ENCODE measurements at places on chromosomes 11 and 22.

DNA sequence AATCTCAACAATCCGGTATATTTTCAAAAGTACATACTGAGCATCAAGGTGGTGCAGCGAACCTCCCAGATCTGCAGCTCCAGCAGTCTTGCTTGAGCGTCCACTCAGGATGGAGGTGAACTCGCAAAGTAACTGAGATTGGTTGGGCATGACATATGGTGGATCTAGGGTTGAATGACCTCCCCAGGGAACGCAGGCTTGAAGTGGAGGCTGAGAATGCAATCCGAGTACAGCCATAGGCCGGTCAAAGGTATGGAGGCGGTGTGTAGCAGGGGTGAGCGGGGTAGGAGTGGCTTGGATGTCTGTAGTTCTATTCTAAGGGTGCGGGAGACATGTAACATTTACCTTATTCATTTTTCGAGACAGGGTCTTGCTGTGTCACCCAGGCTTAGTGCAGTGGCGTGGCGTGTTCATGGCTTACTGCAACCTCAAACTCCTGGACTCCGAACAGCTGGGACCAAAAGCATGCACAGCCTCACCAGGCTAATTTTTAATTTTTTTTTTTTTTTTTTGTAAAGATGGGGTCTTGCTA is 631 bp upstream of the C22orf39 start:
- peak; percentile 53 for DNase-seq

GRCh38 chr11:126963603-126964363 is 36.8 kb downstream of the KIRREL3 start:
- no peak for DNase-seq

DNA sequence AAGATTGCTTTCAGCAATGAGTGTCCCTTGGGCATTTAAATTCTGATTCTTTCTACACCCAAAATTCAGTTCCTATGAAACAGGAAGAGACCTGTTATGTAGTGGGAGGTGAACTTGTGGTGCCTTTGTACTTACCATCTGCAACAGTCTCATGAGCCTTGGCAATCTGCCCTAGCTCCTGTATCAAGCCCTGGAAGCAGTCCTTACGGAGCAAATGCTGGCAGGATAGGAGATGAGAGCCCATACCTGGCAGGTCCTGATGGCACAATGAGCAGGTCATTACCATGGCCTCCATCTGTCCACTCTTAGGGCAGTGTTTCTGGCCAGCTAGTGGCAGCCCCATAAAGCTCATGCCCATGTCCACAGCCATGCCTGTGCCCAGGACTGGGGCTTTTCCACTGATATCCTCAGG is 10.8 kb downstream of the TRIM66 start:
- no peak for DNase-seq

GRCh38 chr11:110473706-110474105 is 44.0 kb downstream of the FDX1 start:
- DNase-seq, result no peak

GRCh38 chr22:21571679-21572078 is 4.2 kb downstream of the UBE2L3 start:
- DNase-seq, result no peak

- no peak for DNase-seq
Measured at GRCh38 chr11:2309251-2310072, 7.6 kb downstream of the TSPAN32 start.

GRCh38 chr22:19631899-19632667 is 82.2 kb upstream of the SEPTIN5 start:
- no peak for DNase-seq

- no peak for DNase-seq
Measured at GRCh38 chr11:127531167-127531566, 530.6 kb upstream of the KIRREL3 start.

GRCh38 chr22:29912605-29913398 is 29.8 kb downstream of the MTMR3 start:
- DNase-seq, result no peak

DNA sequence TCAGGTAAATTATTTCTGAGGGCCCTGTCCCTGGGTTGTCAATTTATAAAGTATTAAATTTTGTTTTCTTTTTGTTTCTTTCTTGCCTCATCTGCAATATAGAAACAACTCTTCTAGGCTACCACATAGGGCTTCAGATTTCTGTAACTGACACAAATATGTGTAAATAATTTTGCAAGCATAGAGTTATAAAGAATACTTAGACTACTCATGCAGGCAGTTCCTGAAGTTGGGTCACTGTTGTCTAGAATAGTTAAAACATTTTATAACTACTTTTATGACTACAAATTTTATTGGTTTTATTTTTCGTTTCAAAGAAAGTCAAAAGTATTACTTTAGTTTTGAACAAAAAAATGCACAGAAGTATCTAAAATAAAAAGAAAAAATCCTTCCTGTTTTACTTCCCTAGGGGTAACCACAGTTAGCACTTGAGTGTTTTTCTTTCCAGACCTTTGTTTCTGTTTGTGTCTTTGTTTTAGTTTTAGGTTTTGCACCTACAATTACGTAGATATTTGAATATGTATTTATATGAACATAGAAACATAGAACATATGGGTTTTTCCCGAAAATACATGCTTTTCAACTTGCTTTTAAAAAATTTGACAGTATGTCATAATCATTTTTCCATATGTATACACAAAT is 12.4 kb upstream of the TMEM123 start:
- no peak for DNase-seq

GRCh38 chr11:70059971-70060370 is 18.1 kb upstream of the ANO1 start:
- DNase-seq, result no peak

DNA sequence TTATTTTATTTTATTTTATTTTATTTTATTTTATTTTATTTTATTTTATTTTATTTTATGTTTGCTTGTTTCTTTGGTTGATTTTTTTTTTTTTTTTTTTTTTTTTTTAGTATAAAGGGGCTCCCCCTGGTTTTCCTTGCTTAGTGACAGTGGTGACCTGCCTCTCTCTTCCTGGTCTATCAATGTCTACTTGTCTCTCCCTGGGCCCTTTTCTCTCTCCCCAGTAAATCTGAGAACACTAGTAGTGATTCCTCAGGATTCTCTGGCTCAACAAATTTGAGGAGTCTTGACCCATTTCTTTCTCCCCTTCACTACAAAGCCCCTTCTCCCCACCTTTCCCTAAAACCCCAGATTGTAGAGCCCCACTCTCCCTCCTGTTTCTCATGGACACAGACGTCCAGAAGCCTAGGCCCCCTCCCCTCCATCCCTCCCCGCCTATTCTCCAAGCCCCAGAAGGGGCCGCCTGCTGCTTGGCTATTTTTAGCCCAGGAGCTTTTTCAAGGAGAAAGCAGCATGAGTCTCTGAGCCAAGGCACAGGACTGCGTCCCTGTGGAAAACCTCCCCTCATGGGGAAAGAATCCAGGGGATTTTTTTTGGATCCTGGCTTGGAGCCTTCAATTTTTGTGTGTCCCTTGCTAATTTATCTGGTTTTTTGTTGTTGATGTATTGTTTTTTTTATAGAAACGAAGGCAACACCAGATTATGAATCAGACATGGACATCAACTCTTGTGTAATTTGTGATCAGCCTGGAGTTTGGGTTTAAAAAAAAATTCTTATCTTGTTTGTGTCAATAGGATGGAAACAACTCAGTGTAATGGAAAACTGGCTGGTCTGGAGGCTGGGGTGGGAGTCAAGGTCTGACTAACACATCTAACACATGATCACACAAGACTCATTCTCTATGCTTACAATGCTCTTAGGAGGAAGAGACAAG is 17.5 kb upstream of the ACCSL start:
- no peak for DNase-seq

DNA sequence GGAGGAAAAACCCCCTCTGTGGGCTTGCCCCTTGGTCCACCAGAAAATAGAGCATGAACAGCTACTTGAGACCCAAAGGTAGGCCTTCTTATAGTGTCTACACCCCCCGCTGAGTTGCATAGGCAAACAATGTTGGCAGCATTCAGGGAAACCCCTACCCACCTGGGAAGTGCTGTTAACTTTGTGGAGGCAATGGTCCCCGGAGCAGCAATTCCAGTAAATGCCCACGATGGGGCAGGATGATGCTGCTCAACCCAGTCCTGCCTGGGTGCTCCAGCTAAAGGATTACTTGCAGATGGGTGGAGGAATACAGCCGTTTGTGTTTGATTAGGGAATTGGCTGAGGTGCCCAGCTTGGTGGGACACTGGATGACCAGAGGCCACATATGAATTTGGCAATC is 381.3 kb upstream of the ANO5 start:
- no peak for DNase-seq

DNA sequence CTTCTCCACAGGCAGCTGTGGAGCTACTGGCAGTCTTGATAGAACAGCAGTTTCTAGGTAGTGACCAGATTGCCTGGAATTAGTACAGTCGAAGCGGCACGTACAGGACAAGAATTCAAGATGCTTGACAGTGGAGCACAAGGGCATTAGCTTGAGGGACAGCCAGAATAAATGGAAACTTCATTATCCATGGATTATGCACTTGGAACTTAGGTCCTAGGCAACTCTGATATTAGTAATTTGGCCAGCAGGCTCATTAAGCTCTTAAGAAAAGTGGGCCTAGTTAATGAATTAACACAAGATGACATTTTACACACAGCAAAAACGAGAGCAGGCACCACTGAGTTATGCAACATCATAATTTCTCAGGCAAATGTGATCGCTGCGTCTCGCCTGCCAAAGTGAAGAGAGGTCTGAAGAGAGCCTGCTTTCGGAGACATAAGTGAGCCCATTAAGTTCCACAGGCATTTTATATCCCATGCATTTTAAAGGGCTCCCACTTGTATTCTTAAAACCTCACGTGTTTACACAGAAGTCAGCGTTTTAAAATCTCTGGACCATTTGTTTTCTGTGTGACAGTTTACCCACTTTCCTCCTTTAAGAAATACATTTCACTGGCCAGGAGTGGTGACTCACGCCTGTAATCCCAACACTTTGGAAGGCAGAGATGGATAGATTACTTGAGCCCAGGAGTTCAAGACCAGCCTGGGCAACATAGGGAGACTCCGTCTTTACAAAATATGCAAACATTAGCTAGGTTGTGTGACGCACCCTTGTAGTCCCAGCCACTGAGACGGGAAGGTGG is 66.2 kb downstream of the COMMD9 start:
- no peak for DNase-seq

DNA sequence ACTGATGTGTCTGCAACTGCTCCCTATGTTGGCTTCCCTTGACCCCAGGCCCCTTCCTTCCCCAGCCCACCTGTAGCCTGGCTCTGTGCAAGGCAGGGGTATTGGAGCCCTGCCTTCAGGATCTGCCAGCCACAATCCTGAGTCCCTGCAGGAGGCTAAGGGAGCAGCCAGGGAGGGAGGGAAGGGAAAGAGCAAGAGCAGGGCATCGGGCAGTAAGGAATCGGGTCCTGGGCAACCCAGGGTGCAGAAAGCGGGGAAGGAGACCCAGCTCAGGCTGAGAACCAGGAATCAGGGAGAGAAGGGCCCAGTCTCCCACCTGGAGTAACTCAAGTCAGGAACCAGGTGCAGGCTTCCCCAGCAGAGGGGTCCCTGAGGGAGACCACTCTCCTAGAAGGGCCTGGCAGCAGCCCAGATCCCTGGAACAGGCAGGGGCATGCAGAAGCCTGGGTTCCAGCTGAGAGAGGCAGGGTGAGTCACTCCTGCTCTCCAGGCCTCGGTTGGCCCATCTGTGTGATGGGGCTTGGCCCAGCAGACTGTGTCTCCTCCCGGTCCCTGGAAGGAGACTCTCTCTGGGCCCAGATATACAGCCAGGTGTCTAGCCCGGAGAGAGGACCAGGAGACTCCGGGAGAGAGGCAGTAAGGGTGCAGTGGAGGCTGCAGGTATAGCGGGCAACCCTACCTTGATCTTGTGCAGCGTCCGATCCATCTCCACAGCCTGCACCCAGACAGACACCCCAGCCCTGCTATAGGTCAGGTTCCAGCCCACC is 13.4 kb downstream of the STARD10 start:
- DNase-seq, result no peak

DNA sequence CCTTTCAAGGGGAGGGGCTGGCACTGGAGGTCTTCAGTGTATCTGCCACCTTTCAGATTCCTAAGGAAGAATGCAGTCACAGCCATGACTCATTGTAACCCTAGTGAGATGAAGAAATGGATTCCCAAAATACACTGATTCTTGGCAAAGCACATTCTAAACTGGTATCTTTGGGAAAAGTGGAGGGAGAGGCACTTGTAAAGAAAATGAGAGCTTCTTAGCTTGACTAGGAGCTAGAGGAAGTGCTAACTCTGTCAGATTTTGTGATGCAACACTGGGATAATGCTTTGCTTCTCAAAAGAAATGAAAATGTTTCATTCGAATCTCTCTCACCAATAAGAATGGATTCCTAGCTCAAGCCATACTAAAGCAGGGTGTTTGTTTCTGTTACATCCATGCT is 14.3 kb downstream of the NRIP3 start:
- DNase-seq, result no peak

- DNase-seq, result no peak
Measured at GRCh38 chr22:20084547-20085413, 4.7 kb downstream of the DGCR8 start.

GRCh38 chr22:19149991-19150390 is at the start of gene GSC2:
Gene GSC2 (minus strand): TSS chr22:19150292. CDS start chr22:19150283, 9 bp downstream.
- no peak for DNase-seq

- DNase-seq, result no peak
Measured at GRCh38 chr11:107619926-107620325, 29.0 kb downstream of the ELMOD1 start.

GRCh38 chr11:123527526-123527925 is 97.5 kb downstream of the GRAMD1B start:
- no peak for DNase-seq

DNA sequence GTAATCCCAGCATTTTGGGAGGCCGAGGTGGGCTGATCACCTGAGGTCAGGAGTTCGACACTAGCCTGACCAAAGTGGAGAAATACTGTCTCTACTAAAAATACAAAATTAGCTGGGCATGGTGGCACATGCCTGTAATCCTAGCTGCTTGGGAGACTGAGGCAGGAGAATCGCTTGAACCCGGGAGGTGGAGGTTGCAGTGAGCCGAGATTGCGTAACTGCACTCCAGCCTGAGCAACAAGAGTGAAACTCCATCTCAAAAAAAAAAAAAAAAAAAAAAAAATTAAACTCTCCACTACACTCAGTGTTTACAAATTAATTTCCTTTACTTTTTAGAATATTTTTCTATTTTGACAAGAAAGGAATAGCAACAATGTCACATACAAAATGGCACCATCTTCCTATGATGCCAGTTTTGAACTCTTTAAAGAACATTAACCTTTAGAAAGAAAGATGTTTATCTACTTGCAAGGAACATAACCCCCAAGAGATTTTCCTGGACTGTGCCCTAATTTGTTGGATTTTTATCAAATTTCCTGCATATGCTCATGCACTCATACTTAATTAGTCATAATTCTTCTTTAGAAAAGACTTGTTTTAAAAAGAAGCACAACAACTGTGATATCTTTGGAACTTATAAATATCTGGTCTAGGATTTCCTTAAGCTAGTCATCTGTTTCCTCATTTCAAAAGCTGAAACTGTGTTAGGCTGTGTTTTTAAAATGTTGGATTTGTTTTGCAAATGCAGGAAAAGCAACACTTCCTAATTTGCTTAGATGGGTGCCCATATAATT is 22.6 kb upstream of the HIPK3 start:
- no peak for DNase-seq
